ENCODE measurements at places on chromosomes 5 and 9. TPM values are rescaled to one million over a fixed set of nuclear protein-coding genes. Genes with fewer than 3 reads are reported as not detected.

The SPINK7 gene
- total RNA-seq = not detected

The RMI1 gene
- 9.0 TPM for total RNA-seq

The CDX1 gene
- not detected for total RNA-seq

The PDE6A gene
- not detected for total RNA-seq

The C9orf43 gene
- total RNA-seq = 0.50 TPM

The TMEM215 gene
- total RNA-seq = 0.58 TPM

The GFRA3 gene
- total RNA-seq = not detected

The FGD3 gene
- 5.4 TPM for total RNA-seq

The ALDH1A1 gene
- 48.7 TPM for total RNA-seq

The SLC6A3 gene
- not detected for total RNA-seq
